ENCODE measurements at places on chromosomes 7 and 10. TPM values are rescaled to one million over a fixed set of nuclear protein-coding genes. Genes with fewer than 3 reads are reported as not detected.

DNA sequence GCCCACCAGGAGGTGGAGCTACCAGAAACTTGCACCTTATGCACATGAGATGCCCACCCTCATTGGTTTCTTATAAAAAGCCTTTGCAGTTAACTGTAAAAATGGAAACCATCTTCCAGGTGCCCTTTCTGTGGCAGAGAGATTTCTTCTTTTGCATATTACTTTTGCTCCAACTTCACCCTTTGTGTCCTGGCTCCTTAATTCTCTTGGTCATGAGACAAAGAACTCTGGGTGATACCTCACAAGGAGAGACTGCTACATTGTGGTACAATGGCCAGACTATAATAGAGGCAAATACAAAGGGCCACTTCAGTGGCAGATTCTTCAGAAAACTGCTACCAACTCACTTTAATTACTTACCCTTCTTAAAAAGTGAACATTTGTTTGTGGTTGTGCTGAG lies 76.4 kb upstream of the PTER start:
- DNase-seq, result no peak

The RBP4 gene
- total RNA-seq, result 1.3 TPM

DNA sequence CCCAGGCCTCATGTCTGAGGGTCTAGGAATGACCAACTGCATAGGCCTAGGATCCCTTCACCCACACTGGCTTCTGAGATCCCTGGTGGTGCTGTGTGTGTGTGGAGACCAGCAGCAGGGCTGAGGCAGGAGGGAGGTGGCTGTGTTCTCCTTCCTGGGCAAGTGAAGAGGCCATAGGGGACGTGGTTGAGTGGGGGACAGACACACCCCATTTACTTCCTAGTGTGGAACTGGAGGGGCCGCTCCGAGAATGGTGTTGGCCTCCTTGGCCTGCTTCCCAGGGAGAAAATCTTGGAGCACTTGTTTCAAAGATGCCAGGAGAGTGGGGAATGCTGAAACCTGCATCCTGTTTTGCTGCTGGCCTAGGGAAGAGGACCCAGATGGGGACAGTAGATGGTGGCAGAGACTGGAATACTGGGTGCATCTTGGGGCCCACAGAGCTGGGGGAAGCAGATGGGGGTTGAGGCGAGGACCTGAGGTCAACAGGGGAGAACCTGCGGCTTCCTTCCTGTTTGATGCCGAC lies 19.1 kb downstream of the UBTD1 start:
- no peak for DNase-seq

DNA sequence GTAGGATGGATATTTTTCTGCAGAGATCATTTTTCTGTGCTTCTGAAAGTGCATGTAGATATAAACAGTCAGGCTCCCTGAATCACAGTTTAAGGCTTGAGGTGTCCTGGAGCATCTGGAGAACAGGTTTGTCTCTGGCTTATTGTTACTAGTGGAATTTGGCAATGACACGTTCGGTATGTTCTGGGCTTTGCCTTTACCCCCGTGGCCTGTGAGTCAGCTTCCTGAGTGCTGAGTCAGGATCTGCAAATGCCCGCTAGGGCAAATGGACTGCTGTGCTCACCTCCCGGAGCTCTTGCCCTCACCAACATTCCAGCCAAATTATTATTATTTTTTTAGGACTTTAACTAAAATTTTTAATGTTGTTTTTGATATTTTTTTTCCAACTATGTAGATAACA lies 192.5 kb upstream of the PRSS1 start:
- no peak for DNase-seq

- no peak for DNase-seq
Measured at GRCh38 chr7:141239661-141240060, 165.8 kb downstream of the TMEM178B start.

- DNase-seq, result no peak
Measured at GRCh38 chr7:91883676-91884362, 3.3 kb upstream of the MTERF1 start.

DNA sequence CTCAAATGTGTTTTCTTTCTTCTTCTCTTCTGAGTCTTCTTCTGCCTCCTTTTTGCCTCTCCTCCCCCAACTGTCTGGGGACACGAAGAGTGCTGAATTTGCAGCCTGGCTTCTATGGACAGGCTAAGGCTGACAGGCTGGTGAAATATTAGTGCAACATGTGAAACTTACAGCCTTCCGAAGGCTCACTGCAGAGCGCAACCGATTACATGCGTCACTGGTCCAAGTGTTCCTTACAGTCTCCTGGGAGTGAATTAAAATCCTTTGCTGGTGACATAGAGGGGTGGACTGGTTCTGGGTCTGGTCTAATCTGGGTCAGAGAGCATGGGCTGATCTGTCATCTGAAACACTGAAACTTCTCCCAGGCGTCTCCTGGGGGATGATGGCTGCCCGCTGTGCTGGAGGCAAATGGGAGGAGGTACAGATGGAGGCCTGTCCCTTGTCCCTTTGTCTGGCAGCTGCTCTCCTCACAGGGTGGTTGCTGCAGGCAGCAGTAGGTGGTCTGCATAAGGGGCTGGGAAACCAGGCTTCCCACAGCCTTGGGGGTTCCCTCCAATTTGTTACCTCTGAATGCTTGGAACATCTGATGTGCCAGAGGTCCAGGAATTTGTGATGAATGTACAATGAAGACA lies 143.8 kb upstream of the BMPER start:
- DNase-seq, result no peak

Measured in T-cell (primary cell).